Esophagus muscularis mucosa (tissue), 4 donors: ENCODE measurements at places on chromosomes 4 and X.

DNA sequence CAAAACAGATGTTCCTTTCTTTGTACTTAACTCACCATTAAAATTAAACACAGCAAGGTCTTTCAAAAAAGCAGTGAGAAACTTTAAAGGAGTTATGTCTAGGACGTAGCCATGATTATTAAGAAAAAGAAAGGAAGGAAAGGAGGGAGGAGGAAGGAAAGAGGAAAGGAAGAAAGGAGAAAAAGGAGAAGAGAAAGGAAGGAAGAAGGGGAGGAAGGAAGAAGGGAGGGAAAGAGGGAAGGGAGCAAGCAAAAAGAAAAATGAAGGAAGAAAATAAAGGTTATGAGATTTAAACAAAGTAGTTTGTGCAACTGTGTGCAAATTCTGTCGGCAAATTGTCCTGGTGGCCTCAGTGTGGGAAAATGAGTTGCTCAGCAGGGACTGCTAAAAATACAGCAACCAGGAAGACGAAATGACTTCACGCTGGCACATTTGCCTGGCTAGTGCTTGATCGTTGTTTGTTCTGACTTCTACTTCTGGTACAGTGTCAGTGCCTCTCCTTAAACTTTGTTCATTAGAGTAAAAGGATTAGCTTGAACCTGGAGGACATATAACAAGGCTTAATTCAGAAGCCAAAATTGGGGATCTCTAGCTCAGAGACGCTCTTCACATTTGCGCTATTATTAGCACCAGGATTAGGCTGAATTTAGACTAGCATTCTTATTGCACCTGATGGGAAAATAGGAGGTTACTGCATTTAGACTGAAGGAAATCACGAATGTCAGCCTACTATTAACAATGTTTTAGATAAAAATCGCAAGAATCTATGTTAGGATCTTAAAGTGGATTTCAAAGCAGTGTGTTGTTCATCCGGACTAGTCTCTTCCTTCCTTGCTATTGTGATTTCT lies 81.2 kb downstream of the DCK start:
- DNase-seq, result no peak

- DNase-seq, result no peak
Measured at GRCh38 chr4:61296144-61296543, 96.0 kb downstream of the ADGRL3 start.

DNA sequence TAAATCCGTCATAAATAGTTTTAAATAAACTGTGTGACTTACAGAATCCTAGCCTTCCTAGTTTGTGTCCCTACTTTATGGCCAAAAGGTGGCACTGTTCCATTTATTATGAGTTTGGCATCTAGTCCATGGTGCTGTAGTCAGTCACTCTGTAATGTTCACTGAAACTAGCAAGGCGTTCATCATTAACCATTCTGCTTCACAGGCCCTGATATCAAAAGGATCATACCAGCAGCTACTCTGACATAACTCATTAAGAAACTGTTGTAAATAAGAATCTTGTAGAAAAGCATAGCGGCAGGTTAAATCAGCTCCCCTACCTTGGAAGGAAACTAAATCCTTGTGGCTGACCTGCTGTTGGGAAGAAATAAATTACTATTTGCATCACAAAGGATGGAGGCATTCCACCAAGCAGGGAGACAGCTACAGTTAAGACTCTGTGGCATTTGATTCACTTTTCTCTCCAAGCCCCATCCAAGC lies 919.6 kb upstream of the DIAPH2 start:
- DNase-seq, result no peak

- DNase-seq, result no peak
Measured at GRCh38 chr4:113162089-113162488, 112.6 kb downstream of the ANK2 start.

DNA sequence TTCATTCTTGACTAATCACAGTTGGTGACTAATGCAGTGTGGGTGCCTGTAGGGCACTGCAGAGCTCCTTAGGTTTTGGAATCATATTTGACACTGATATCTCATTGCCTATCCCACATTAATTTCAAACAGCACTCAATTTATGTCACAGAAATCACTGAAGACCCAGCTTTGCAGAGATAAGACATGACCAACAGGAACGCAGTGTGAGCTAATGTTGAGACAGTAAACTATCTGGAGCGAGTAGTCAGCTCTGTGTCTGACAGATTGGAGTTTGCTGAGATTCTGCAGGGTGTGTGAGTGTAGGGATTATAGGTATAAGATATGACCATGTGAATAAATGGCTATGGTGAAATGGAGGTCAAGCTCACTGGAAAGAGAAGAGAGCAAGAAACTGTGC lies 1586.1 kb upstream of the AGA start:
- no peak for DNase-seq

DNA sequence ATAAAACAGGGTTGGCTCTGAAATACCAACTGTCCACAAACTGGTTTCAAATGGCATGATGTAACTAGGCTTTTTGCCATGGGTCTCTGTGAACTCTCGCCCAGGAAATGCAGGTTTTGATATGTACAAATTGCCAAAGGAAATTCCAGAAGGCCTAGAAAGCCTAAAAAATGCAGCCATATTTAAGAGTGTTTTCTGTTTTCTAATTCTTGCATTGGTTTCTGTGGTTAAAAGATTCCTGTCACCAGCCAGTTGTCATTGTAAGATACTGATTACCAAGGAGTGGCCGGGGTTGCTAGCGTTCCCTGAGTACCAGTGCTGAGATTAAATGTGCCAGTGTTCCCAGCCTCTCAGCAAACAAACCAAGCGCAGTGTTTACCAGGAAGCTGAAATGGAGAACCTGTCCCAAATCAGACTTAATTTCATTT lies 53.9 kb upstream of the SORBS2 start:
- peak; percentile 47 for DNase-seq

GRCh38 chrX:13965531-13965930 lies 64.2 kb downstream of the GEMIN8 start:
- DNase-seq, result no peak

DNA sequence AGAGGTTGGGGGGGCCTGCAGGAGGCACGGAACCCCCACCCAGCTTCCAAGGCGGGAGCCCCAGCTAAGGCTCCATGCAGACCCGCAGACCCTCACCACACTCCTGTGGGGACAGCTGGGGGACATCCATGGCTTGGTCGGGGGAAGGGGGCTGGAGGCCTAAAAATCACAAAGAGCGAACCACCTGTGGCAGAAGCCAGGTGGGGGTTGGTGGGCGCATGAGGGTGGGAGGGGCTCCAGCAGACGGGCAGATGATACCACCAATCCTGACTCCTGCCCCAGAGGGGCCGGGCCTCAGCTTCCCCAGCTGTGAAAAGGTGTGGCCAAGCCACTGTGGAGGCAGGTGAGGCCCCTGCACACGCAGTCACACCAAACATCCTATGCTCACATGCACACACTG lies 111.6 kb downstream of the FAM53A start:
- DNase-seq, result no peak

GRCh38 chr4:71860643-71861042 lies 76.8 kb upstream of the GC start:
- no peak for DNase-seq

GRCh38 chr4:93996895-93997294 lies 168.3 kb downstream of the ATOH1 start:
- DNase-seq, result no peak

DNA sequence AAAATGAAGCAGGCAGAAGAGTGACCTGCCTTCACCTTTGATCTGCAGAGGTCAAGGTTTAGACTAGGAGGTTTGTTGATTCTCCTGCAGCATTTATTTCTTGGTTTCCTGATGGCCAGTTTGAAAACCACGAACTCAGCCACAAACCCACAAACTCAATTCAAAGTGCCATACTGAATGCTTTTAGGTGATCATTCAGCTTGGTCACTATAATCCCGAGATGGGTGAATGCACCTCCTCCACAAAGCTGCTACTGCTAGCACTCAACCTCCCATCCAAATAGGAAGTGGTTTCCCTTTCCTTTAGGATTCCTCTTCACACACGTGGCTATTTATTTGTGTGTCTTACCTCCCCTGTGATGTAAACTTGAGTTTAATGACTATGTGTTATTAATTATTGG lies 225.2 kb downstream of the MID1 start:
- no peak for DNase-seq

- no peak for DNase-seq
Measured at GRCh38 chr4:96630839-96631238, 790.9 kb downstream of the PDHA2 start.

GRCh38 chr4:136281889-136282288 lies 1250.4 kb downstream of the PCDH18 start:
- no peak for DNase-seq

DNA sequence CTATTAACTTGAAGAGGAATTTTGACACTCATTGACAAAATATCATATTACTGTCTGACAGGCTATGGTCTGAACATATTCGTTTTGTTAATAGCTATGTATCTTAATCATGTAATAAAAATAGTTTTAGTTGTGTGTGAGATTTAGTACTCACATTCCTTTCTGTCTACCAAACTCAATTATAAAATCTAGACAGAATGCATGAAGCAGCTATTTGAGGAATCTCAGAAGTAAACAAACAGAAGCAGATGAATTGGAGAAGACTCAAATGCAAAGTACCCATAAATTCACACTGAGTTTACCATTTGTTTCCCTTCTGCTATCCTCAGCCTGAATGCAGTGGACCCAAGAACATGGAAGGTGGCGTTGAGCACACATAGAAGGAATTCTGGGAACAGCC lies 841.6 kb upstream of the AADAT start:
- DNase-seq, result no peak

- no peak for DNase-seq
Measured at GRCh38 chrX:119853444-119853843, 681 bp upstream of the UPF3B start.

- no peak for DNase-seq
Measured at GRCh38 chrX:136021903-136022302, 36.7 kb downstream of the SLC9A6 start.

GRCh38 chr4:168150420-168151050 lies 58.2 kb downstream of the ANXA10 start:
- DNase-seq, result no peak

DNA sequence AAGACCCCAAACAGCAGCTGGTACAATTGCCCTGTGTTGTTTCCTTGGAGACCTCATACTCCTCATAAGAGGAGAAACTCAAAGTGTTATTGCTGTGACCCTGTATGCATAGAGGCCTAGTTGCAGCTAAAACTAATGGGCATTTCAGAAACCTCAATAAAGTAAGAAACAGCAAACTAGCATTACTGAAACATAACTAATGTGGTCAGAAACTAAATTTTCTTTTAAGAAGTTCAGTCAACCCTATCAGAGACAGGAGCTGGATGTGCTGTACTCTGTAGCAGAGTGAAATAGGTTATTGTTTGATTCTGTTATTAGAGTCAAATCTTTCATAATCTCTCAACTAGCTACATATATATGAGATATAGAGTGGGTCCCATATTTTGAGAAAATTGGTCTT lies 257.5 kb upstream of the IRS4 start:
- DNase-seq, result no peak

GRCh38 chrX:101051153-101051548 lies 760 bp downstream of the TRMT2B start:
- no peak for DNase-seq

DNA sequence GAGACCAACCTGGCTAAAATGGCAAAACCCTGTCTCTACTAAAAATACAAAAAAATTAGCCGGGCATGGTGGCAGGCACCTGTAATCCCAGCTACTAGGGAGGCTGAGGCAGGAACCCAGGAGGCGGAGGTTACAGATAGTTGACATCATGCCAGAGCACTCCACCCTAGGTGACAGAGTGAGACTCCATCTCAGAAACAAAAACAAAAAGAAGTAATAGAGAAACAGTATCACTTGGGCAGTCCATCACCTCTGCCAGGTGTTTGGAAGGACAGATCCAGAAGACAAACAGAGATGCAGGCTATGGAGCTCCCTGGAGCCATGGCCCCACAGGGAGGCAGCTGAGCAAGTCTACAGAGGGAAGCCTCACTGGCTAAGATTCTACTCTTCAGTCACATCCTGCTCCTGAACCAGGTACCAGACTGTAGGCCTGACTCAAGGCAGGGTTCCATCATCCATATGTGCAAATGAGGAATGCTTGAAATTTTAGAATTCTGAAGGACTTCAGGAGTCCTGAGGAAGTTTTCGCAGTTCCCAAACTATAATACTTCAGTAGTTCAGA lies 81.4 kb upstream of the CPEB2 start:
- no peak for DNase-seq

DNA sequence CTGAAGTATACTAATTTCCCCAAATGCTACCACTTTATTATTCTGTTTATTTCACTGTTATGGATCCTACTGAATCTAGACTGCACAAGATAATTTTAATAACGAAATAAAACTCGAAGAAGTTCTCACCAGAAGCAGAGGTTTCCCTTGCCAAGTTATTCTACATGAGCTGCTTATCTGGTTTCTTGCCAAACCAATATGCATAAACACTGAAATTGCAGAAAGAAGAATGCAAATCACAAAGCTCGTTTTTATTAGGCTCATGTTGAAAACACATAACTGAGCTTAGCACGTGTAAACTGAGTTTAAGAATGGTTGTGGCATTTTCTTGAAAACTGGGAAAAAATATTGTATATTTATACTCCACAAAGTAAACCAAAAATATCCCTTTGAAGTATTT lies 35.9 kb downstream of the GRID2 start:
- no peak for DNase-seq

GRCh38 chrX:44693255-44693654 lies 150.6 kb upstream of the DUSP21 start:
- DNase-seq, result no peak

GRCh38 chr4:28774344-28774743 lies 1913.7 kb downstream of the STIM2 start:
- no peak for DNase-seq

- no peak for DNase-seq
Measured at GRCh38 chrX:39936886-39937770, 160.6 kb downstream of the BCOR start.

GRCh38 chrX:107691024-107691448 lies 62.7 kb downstream of the PRPS1 start:
- DNase-seq, result no peak

DNA sequence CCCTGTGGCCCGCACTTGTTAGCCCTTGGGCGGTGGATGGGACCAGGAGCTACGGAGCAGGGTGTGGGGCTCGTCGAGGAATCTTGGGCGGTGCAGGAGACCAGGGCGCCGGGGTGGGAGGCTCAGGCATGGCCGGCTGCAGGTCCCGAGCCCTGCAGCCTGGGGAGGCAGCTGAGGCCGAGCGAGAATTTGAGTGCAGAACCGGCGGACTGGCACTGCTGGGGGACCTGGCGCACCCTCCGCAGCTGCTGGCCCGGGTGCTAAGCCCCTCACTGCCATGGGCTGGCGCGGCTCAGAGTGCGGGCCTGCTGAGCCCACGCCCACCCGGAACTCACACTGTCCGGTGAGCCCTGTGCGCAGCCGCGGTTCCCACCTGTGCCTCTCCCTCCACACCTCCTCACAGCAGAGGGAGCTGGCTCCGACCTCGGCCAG lies 73.6 kb upstream of the TLL1 start:
- no peak for DNase-seq

GRCh38 chr4:25783126-25783525 lies 79.7 kb downstream of the SEL1L3 start:
- DNase-seq, result no peak

- no peak for DNase-seq
Measured at GRCh38 chr4:53558065-53558801, 33.1 kb downstream of the LNX1 start.

GRCh38 chr4:20487852-20488251 lies 212.4 kb upstream of the PACRGL start:
- no peak for DNase-seq

GRCh38 chrX:16786791-16787735 lies 797 bp downstream of the TXLNG start:
- DNase-seq, result no peak
